ENCODE measurements at places on chromosomes 6 and 20. TPM values are rescaled to one million over a fixed set of nuclear protein-coding genes. Genes with fewer than 3 reads are reported as not detected.
A peak's percentile ranks its signal among the peaks of the same experiment; 100 is the strongest.

BPI gene
- 8.7 TPM for total RNA-seq

DNA sequence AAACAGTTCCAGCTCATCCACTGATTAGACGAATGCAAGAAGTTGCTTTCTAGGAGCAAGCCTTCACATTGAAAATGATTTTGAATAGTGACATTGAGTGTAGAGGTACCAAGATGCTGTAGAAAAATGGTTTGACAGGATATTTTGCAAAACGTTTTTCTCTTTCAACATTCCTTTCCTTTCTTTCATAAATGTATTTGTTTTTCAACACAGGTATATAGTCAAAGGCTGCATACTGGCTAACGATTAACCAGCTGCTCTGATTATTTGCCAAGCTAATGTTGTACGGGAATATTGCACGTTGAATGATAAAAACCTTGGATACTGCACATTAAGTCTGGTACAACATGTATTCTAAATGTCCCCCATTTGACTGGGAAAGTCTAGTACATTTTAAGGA is 78.8 kb upstream of the TENT5A start:
- DNase-seq, result no peak

DNA sequence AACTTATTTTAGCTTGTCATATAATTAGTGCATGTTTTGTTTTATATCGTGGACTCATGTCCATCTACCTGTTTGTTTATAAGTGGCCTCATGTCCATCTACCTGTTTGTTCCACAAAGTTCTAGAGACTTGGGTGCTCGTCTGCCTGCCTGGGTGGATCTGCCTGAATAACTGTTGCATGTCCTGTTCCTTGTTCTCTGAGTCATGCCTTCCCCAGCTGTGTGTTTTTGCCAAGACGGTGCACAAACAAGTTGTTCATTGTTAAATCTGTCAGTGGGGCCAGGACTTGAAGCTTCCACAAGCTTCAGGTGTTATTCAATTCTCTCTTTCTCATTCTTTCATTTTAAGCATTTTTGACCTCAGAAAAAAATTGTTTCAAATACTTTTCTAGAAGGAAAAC is 358.0 kb upstream of the CITED2 start:
- no peak for DNase-seq

DNA sequence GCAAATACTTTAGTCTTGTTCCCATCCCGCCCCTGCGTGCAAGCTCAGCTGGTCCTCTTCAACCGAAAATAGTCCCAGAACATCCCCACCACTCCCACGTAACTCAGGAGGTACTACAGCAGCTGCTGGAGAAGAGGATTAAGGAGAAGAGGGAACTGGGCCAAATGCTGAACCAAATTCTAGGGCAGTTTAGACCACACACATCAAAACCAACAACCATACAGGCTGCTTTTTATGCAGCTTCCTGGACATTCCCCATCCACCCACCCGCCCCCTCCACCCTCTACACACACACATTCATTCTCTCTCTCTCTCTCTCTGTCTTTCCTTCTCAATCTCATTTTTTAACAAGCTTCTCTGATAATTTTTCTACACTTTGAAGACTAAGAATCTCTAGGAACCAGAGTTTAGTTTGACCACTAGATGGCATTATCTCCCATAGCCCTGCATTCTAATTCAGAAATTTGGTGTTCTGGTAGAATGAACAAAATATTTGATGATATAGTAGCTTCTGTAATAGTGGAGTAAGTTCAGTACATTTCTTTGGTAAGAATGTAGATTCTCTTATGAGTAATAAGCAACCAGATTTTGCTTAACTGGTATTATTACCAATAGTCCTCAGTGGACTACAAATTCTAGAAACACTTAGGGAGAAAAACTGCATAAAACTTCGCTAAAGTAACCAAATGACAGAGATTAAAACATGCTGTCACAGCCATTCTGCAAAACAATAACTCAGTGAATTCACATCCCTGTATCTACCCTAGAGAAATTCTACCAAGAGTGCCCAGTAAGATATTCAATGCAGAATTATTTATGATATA is 52.1 kb upstream of the BEND6 start:
- no peak for DNase-seq

SDCBP2 gene
- 4.1 TPM for total RNA-seq

CRISP2 gene
- total RNA-seq, result 1.2 TPM

- DNase-seq, result no peak
Observed at GRCh38 chr6:169960521-169960885, 209.1 kb downstream of the ERMARD start.

SNAP25 gene
- 72.1 TPM for total RNA-seq

GRCh38 chr20:41509316-41510200 is 108.6 kb downstream of the CHD6 start:
- peak; percentile 32 for DNase-seq

GRCh38 chr20:10131732-10132345 is 86.8 kb upstream of the SNAP25 start:
- DNase-seq, result peak; percentile 28

GRCh38 chr6:144883915-144884314 is 598.8 kb downstream of the UTRN start:
- DNase-seq, result no peak

DNA sequence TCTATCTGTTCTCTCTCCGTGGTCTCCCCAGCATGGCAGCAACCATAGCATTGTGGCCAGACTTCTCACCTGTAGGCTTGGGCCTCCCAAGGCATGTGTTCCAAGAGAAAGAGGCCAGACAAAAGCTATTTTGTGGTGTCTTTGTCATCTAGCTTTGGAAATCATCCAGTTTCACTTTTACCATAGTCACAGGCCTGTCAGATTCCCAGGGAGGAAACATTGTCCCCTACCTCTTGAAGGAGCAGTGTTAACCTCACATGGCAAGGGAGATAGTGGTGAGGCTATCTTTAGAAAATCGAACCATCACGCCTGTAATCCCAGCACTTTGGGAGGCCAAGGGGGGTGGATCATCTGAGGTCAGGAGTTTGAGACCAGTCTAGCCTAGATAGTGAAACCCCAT is 42.3 kb upstream of the RALGAPA2 start:
- DNase-seq, result no peak

WFDC5 gene
- not detected for total RNA-seq

DNA sequence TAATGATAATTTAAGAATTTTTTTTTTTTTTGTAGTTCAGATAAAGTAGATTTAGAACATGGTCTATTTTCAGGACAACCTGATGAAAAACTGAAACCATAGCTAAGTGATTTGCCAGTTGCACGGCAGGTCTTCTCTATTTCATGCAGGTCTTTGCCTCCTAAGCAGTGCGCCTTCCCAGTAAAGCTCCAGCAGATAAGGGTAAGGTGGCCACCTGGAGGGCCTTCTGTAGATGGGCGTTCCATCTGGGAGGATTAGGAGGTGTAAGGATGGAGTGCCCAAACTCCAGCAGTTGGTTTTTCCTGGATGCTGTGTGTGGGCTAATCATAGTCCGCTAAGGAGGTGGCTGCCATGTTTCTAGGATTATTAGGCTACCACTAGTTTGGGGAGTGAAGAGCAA is 107.1 kb downstream of the ARID1B start:
- no peak for DNase-seq

TREML1 gene
- total RNA-seq, result 0.39 TPM

LAMA5 gene
- total RNA-seq, result 51.1 TPM

DNA sequence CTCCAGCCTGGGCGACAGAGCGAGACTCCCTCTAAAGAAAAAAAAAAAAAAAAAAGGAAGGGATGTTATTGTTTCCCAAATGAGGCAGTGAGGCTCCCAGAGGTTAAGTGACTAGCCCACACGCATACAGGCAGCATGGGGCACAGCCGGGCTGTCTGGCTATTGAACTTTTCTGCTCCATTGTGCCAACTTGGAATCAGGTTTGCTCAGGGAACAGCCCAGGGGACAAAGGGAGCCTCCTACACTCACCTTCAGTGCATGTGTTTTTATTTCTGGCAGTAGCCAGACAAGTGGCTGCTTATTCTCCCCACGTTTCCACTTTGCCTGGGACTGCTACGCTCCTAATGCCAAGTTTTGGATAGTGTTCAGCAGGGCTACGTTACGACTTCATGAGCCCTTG is 10.7 kb downstream of the ETV7 start:
- no peak for DNase-seq

DNA sequence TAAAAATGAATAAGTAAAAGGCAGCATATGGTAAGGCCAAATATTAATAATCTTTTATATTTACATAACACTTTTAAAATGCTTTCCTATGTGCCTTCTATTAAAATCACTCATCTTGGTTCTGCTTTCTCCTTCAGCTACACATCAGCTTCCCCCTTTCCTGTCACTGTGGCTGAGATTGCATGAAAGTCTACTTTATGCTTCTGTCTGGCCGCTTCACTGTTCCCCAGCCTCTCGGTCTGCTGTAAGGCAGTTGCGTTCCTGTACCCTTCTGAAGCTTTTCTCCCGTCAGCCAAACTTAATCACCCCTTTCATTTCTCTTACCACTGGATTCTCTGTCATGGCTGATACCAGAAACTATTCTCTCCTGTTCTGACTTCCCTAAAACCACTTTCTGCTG is 34.6 kb downstream of the SOX4 start:
- no peak for DNase-seq

GRCh38 chr20:58112017-58112781 is 116.3 kb downstream of the ANKRD60 start:
- DNase-seq, result no peak

TNNC2 gene
- 2.4 TPM for total RNA-seq

GRCh38 chr6:158211273-158212055 is 43.3 kb downstream of the GTF2H5 start:
- DNase-seq, result no peak

GRCh38 chr20:38926934-38927616 is 858 bp downstream of the FAM83D start:
- DNase-seq, result peak; percentile 6

APCDD1L gene
- 0.20 TPM for total RNA-seq

DNA sequence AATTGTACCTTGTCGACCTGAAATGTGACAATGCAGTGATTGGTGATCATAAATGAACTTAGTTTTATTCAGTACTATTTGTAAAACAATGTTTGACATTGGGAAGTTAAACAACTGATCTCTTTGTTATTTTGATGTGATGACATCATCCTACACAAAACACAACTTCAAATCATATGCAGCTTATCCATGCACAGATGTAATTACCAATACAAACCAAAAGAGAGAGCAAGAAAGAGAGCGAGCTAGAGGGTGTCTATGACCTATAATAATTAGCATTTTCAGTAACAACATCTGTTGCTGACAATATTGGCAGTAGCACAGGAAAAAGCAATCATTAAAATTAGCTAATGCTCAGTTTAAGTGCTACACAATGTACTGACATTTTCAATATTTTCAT is 320.9 kb downstream of the UTRN start:
- DNase-seq, result no peak

- no peak for DNase-seq
Observed at GRCh38 chr20:37647946-37648345, 45.9 kb upstream of the CTNNBL1 start.

DNA sequence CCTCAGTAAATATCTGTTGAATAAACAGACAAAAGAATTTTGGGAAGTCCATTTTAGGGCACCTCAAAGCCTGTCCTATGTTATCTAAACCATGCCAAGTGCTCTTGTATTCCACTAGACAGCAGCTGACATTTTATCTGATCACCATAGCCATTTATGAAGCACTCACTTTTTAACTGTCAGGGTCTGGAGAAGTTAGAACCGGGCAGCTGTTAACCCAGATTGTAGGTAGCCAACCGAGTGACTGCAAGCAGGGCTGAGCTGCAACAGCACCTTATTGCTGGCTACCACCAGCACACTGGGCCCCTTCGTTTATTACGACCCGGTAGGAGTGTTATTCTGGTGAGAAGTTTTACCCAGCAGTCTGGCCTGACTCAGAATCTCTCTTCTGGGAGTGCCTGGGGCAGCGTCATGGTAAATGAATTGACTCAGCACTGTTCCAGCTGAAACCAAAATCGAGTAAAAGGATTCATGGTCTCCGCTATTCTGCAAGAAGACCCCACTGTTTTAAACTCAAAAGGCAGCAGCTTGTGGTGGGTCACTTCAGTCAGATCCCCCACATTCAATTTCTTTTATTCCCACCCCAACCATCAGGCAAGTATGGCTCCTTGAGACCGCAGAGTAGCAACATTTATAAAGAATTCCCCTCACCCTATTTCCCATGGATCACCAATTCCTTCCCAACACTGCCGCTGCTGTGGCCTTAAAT is 1.7 kb downstream of the UBE2V1 start:
- DNase-seq, result no peak

DNA sequence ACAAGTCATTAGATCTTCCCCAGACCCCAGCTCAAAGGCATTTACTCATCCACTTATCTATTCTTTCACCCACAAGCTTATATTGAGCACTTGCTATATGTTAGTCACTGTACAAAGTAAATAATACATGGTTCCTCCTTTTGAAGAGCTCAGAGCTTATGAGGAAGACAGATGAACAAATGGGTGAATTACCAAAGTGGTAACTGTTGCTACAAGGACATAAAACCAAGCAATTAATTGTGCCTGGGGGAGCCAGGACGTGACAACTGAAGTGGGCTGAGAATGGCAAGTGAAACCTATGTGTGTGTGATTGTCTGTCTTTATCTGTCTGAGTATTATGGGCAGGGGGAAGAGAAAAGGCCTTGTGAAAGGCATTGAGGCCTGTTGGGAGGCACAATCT is 45.6 kb upstream of the AKIRIN2 start:
- DNase-seq, result no peak

- DNase-seq, result no peak
Observed at GRCh38 chr6:39078695-39079094, 30.1 kb downstream of the GLP1R start.

- no peak for DNase-seq
Observed at GRCh38 chr20:38863024-38863851, 57.7 kb downstream of the PPP1R16B start.

SUMO4 gene
- 5.8 TPM for total RNA-seq

DNA sequence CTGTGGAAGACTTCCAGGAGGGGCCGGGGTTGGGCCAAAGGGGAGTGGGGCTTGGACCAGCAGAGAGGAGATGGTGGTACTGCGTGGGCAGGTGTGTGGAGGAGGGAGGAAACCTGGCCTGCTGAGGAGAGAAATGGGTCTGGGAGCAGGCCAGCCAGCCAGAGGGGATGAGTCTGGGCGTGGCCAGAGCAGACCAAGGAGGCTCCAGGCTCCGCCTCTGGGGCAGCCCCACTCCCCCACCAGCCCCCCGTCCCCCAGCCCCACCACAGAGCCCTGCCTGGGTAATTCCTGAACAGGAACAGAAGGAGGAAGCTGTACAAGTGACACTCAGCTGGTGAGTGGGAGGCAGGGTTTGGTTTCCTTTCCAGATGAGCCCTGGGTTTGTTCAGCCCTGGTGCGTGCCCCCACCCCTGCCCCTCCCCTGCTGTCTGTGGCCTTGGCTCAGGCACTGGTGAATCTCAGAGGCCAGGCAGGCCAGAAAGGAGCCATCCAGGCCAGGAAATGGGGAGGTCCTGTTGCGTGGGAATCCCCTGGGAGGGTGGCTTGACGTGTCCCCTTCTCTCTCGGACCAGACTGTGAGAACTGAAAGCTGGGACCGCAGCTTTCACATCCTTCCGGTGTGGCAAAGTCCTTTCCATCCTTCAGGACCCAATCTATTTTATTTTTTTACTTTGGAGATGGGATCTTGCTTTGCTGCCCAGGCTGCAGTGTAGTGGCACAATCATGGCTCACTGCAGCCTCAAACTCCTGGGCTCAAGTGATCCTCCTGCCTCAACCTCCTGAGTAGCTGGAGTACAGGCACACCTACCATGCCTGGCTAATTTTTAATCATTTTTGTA is 9.4 kb upstream of the SRC start:
- DNase-seq, result no peak
